ENCODE measurements at places on chromosomes 5 and 9. TPM values are rescaled to one million over a fixed set of nuclear protein-coding genes. Genes with fewer than 3 reads are reported as not detected.
A peak's percentile ranks its signal among the peaks of the same experiment; 100 is the strongest.

Gene SPINK6
- not detected for total RNA-seq

GRCh38 chr5:177035976-177036375 lies 13.5 kb downstream of the ZNF346 start:
- no peaks in the 10 kb centered on the region for H3K27me3 ChIP-seq
- H3K27ac ChIP-seq, result no peak overlapping the region
- peaks cover 28% of the 10 kb centered on the region for H3K36me3 ChIP-seq
- H3K4me3 ChIP-seq, result no peak overlapping the region
- DNase-seq, result no peak
- H3K4me1 ChIP-seq, result peaks cover 18% of the 10 kb centered on the region

GRCh38 chr9:1007312-1007711 lies 30.9 kb downstream of the DMRT3 start:
- H3K27me3 ChIP-seq, result peaks cover 50% of the 10 kb centered on the region
- peaks cover 5% of the 10 kb centered on the region for H3K4me1 ChIP-seq
- no peaks in the 10 kb centered on the region for H3K36me3 ChIP-seq
- H3K4me3 ChIP-seq, result no peak overlapping the region
- DNase-seq, result no peak

Gene HAVCR1
- total RNA-seq, result 0.89 TPM

GRCh38 chr9:115810166-115810565 lies 343.4 kb upstream of the PAPPA start:
- H3K36me3 ChIP-seq, result no peaks in the 10 kb centered on the region
- no peaks in the 10 kb centered on the region for H3K4me1 ChIP-seq
- DNase-seq, result no peak

Gene LECT2
- not detected for total RNA-seq

GRCh38 chr5:169218176-169218575 lies 82.8 kb downstream of the SLIT3 start:
- no peak overlapping the region for H3K27ac ChIP-seq
- DNase-seq, result no peak
- H3K4me1 ChIP-seq, result no peaks in the 10 kb centered on the region
- no peak overlapping the region for H3K4me3 ChIP-seq
- no peaks in the 10 kb centered on the region for H3K36me3 ChIP-seq

DNA sequence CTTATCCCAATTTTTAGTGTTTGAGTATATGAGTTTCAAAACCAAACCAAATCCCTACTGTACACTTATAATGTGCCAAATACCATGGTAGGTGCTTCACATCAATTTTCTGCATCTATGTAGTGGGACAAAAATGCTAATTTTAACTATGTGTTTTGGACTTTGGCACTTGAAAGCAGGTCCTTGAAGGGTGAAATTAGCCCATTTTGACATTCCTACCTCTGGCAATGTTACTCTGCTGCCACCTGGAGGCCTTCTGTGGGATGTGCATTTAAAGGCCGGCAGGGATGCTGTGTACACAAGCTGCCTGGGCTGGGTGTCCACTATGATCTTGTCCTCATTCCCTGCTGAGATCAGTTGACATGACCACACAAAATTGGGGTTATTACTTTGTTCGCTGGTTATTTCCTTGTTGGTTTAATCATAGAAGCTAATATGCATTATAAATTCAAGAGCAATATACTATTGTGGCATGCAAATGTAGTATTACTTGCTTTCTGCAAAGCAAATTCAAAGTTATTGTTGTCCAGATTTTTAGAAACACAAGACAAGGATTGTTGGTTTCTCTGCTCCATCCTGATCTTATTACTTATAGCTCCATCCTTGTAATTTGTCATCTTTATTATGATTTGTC lies 166.8 kb downstream of the ARHGEF28 start:
- H3K4me3 ChIP-seq, result no peak overlapping the region
- H3K4me1 ChIP-seq, result peaks cover 9% of the 10 kb centered on the region
- peaks cover 26% of the 10 kb centered on the region for H3K27me3 ChIP-seq
- DNase-seq, result peak; percentile 54
- no peaks in the 10 kb centered on the region for H3K36me3 ChIP-seq
- H3K27ac ChIP-seq, result no peak overlapping the region

Gene TMEM171
- total RNA-seq, result not detected

GRCh38 chr5:78060421-78060820 lies 234.1 kb downstream of the AP3B1 start:
- H3K4me3 ChIP-seq, result no peak overlapping the region
- H3K36me3 ChIP-seq, result no peaks in the 10 kb centered on the region
- no peaks in the 10 kb centered on the region for H3K27me3 ChIP-seq
- no peak overlapping the region for H3K27ac ChIP-seq
- no peaks in the 10 kb centered on the region for H3K4me1 ChIP-seq

DNA sequence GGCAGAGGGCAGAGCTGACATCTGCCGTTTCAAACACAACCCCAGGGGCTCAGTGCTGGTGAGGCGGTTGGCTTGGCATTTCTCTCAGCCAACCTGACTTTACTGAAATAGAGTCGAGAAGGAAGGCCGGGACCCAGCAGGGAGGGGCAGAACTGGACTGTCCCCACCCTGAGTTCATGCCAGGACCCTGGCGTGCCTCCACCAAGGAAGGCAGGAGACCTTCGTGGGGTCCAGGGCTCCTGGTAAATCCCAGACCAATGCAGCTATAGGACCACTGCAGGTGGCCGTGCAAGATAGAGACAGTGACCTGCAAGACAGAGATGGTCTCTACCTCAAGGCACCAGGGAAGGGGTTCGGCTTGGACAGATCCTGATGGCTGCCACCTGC lies 132.9 kb downstream of the ROR2 start:
- no peak for DNase-seq
- H3K36me3 ChIP-seq, result no peaks in the 10 kb centered on the region
- no peak overlapping the region for H3K4me3 ChIP-seq
- H3K27me3 ChIP-seq, result no peaks in the 10 kb centered on the region
- no peaks in the 10 kb centered on the region for H3K4me1 ChIP-seq

GRCh38 chr5:535846-536698 lies 11.8 kb upstream of the SLC9A3 start:
- H3K27me3 ChIP-seq, result peaks cover 19% of the 10 kb centered on the region
- H3K27ac ChIP-seq, result no peak overlapping the region
- H3K36me3 ChIP-seq, result no peaks in the 10 kb centered on the region
- H3K4me1 ChIP-seq, result no peaks in the 10 kb centered on the region
- H3K4me3 ChIP-seq, result no peak overlapping the region

Gene OR1Q1
- total RNA-seq, result not detected

Measured in activated naive CD8-positive, alpha-beta T cell treated with anti-CD3 and anti-CD28 coated beads for 36 hours (primary cell).